Hepatocyte (in vitro differentiated cells): ENCODE measurements at places on chromosomes 7 and 10. TPM values are rescaled to one million over a fixed set of nuclear protein-coding genes. Genes with fewer than 3 reads are reported as not detected.

GRCh38 chr7:111485701-111486380, 76.5 kb downstream of the IMMP2L start:
- DNase-seq: no peak

DNA sequence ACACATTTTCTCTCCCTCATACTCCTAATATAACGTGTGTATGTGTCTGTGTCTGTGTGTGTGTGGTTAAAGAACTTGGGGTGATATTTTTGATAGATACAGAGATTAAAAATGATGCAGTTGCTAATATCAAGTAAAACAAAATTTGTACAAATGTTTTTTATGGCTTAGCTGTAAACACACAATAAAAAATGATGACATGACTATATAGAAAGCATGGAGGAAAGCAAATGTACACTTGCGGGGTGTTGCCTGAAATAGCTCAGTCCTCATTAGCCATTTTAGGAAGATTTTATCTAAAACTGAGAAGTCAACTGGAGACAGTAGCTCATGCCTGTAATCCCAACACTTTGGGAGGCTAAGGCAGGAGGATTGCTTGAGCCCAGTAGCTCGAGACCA, 5.6 kb upstream of the TASOR2 start:
- DNase-seq: no peak

DNA sequence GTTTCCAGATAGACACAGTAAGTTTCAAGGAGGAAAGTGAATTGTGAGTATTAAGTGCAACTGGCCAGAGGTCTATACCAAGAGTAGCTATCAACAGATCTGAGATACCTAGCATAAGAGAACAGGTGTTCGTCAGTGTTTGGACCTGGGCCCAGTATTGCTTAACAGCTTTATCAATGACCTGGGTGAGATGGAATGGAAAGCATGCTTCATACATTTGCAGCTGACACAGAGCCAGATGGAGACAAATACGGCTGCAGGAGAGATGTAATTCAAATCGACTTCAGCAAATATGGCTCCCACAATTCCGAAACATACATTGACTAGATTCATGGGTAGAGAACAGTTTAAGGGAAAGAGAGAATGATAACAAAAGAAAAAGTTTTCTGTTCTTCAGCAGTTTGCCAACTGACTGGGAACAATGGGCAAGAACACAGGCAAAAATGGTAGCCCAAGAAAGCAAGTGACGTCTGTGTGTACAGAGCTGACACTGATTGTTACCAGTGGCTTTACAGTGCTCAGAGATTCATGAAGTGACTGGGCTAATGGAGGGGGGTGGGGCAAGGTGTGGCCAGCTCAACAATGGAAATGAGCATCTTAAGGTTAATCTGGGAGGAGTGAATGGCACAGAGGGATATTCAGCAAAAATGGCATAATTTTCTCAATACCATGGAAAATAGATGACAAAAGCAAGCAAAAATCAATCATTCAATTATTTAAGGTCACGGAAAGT, 28.0 kb upstream of the COBL start:
- peak; percentile 69 for DNase-seq

- no peak for DNase-seq
Measured at GRCh38 chr10:80480852-80481251, 26.7 kb downstream of the TSPAN14 start.

- no peak for DNase-seq
Measured at GRCh38 chr10:119235356-119235755, 28.0 kb downstream of the GRK5 start.

- no peak for DNase-seq
Measured at GRCh38 chr7:128206017-128206746, 34.9 kb upstream of the LEP start.

- DNase-seq: no peak
Measured at GRCh38 chr10:132095403-132096113, 29.8 kb downstream of the JAKMIP3 start.

GRCh38 chr7:7761974-7762779, 43.8 kb upstream of the RPA3 start:
- peak; percentile 49 for DNase-seq

DNA sequence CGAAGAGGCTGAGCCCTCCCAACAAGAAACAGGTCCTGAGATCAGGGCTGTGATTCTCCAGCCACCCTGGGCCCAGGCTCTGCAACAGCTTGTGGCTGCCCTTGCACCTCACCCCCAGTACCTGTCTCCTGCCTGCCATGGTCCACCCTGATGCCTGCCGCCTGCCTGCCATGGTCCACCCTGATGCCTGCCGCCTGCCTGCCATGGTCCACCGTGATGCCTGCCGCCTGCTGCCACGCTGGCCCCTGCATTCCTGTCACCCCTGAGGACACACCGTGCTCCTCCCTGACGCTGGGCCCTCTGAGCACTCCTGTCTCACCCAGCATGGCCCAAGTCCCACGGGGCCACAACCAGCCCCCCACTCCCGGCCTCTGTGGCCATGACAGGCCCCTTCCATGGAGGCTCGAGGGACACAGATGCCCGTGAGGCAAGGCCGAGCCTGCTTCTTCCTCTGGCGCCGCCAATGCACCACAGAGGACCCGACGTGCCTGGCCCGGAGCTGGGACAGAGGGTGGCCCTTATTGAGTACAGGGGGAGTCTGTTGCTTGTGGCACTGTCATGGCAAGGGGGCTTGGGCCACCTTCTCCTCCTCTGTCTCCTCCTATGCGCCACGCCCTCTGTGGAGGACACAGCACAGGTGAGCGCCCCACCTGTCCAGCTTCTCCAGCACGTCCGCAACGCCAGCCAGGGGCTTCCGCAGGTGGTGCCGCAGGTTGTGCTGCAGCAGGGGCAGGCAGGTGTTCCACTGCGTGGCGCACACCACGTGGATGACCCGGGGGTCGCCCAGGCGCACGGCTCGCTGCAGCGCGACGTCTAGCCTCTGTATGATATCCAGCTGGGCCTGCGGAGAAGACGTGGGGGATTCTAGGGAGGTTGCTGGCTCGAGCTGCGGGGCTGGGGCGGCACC, 18.1 kb downstream of the CFAP46 start:
- no peak for DNase-seq

DNA sequence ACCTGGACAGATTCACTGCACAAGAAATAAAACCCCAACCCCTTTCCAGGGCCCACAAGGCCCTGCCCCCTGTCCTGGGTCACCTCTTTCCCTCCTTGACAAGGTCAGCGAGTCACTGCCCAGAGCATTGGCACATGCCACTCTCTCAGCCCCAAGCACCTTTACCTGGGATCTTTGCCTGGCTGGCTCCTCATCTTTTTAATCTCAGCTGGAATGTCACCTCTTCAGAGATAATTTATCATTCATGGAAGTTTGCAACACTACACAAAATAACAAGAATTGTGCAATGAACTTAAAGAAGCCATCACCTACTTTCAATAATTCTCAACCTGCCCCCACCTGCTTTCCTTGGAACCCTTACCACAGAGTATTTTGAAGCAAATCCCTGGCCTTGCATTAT, 19.2 kb downstream of the ANTXRL start:
- DNase-seq: no peak

DNA sequence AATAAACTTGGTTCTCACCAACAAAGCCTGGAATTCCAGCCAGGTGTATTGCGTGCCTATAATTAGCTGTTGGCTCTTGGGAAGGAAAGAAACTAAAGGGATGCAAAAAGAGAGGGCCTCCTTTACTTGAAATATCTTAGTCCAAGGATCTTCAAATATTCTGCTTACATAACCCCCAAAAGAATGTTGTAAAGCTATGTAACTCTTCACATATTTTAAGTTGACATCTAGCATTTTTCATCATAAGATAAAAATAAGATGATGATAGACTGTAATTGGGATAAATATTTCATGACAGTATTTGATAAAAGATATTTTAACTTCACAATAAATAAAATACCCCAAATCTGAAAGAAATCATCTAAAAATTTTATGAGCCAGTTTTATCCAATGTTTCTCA, 52.5 kb upstream of the SEPTIN7 start:
- no peak for DNase-seq

- no peak for DNase-seq
Measured at GRCh38 chr10:5527332-5528200, 2.8 kb downstream of the CALML3 start.

GRCh38 chr10:58718596-58718995, 205.9 kb downstream of the BICC1 start:
- no peak for DNase-seq

- no peak for DNase-seq
Measured at GRCh38 chr7:131045526-131045925, 282.1 kb upstream of the MKLN1 start.

- no peak for DNase-seq
Measured at GRCh38 chr7:8536431-8536830, 103.0 kb downstream of the NXPH1 start.

Gene SDK1
- total RNA-seq: 7.4 and 10.0 TPM in 2 replicates

Gene NUTM2A
- total RNA-seq: 1.1 and 1.5 TPM in 2 replicates

Gene BICC1
- 16.4 and 20.4 TPM in 2 replicates for total RNA-seq

Gene HYAL4
- 0.07 TPM in 1 of 2 replicates, not detected in the other for total RNA-seq

Gene PAX4
- 0.24 and 0.30 TPM in 2 replicates for total RNA-seq

Gene CDK1
- total RNA-seq: 31.7 and 33.6 TPM in 2 replicates

Gene MTG1
- total RNA-seq: 53.2 and 57.0 TPM in 2 replicates

Gene C7orf33
- not detected in 2 replicates for total RNA-seq

Gene PNLIPRP2
- 21.1 and 23.4 TPM in 2 replicates for total RNA-seq
